ENCODE measurements at places on chromosomes 12 and 14. TPM values are rescaled to one million over a fixed set of nuclear protein-coding genes. Genes with fewer than 3 reads are reported as not detected.

The ALDH1L2 gene
- 1.9 TPM for total RNA-seq

The GSC gene
- total RNA-seq = not detected

The MIPOL1 gene
- 13.4 TPM for total RNA-seq

The BMP4 gene
- 12.2 TPM for total RNA-seq

The KLHL33 gene
- total RNA-seq = 0.04 TPM

The ULK1 gene
- 57.2 TPM for total RNA-seq

The LRTM2 gene
- total RNA-seq = not detected
